ENCODE measurements at places on chromosomes 2 and 18.

DNA sequence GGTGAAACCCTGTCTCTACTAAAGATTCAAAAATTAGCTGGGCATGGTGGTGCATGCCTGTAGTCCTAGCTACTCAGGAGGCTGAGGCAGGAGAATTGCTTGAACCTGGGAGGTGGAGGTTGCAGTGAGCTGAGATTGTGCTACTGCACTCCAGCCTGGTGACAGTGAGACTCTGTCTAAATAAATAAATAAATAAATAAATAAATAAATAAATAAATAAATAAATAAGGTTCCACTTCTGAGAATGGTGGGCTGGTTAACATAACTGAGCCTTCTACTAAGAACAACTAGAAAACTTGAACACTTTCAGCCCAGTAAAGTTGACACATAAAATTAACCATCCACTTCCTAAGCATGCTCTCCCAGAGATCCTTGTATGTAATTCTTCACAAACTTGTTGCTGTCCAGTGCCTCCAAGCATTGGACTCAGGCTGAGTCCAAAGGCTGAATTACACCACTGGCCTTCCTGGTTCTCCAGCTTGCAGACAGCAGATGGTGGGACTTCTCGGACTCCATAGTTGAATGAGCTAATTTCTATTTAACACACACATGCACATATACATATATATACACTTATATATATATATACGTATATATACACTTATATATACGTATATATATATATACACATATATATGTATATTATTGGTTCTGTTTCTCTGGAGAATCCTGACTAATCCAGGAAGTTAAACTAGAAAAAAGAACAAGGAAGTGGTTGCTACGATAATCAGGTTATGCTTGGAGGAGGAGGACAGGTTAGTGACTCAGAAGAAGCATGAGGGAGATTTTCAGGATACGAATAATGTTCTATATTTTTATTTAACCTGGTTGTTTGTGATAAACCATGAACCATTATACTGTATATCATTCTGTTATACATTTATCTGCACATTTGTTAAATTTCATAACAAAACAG, 348.8 kb downstream of the METTL4 start:
- DNase-seq: no peak

DNA sequence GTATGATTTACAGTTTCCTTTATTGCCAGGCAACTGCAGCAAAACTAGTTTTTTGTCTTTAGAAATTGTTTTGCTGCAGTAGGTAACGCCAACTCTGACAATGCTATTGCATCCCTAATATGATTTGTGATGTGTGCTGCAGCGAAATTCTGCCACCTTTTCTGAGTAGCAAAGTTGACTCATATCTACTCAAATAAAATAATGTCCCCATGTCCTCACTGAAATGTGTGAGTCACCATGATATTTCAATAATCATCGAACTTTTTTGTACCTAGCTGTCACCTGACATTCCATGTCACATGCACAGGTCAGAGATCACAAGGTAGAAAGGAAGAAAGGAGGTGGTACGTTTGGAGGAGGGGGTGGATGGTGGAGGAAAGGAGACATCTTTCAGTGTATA, 205.0 kb downstream of the RAD51AP2 start:
- DNase-seq: no peak

- no peak for DNase-seq
Measured at GRCh38 chr18:6484659-6485058, 69.9 kb upstream of the L3MBTL4 start.

DNA sequence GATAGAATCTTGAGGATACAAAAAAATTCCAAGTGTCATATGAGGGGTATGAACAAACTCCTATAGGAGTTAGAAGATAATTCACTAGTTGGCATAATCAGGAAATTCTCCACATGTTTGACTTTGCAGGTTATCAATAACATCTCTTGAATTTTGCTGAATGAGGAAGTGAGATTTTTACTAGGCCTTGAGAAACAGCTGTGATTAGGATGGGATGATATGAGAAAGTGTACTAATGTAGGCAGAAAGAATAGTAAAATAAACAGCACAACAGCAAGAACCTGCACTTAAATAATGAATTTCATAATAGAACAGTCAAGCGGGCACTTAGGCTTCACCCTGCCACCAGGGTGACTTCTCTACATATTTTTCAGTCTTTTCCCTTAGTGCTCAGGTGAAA, 570.8 kb upstream of the CRIM1 start:
- DNase-seq: no peak

GRCh38 chr2:111219734-111220505, 99.2 kb downstream of the BCL2L11 start:
- DNase-seq: no peak

- DNase-seq: no peak
Measured at GRCh38 chr18:10449396-10449795, 5.0 kb upstream of the APCDD1 start.

All from stimulated activated CD4-positive, alpha-beta T cell treated with anti-CD3 and anti-CD28 coated beads, Interleukin-4, amount 100 ng/mL, for 48 hours (primary cell).